Stimulated activated CD4-positive, alpha-beta T cell treated with anti-CD3 and anti-CD28 coated beads, Interleukin-15, amount 100 ng/mL, for 1 hour (primary cell): ENCODE measurements at places on chromosomes 5 and 9.

- DNase-seq, result no peak
Observed at GRCh38 chr9:3868012-3868411, 342.2 kb upstream of the RFX3 start.

- peak; percentile 57 for DNase-seq
Observed at GRCh38 chr9:6757132-6757455, 679 bp upstream of the KDM4C start.

DNA sequence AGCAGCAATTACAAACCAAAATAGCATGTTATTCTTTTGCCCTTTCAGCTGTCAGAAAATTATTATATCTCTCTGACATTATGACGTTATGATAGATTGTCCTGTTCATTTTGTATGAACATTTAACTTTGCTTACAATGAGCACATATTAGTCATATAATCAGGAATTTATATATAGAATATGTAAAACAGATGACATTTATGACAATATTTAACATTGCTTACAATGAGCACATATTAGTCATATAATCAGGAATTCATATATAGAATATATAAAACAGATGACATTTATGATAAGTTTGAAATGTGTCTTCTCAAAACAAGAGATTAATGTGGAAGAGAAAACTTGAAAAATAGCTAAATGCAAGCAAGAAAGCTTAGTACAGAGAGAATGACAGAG lies 1180.2 kb downstream of the CDH12 start:
- no peak for DNase-seq

GRCh38 chr9:38057416-38058195 lies 11.4 kb downstream of the SHB start:
- no peak for DNase-seq

DNA sequence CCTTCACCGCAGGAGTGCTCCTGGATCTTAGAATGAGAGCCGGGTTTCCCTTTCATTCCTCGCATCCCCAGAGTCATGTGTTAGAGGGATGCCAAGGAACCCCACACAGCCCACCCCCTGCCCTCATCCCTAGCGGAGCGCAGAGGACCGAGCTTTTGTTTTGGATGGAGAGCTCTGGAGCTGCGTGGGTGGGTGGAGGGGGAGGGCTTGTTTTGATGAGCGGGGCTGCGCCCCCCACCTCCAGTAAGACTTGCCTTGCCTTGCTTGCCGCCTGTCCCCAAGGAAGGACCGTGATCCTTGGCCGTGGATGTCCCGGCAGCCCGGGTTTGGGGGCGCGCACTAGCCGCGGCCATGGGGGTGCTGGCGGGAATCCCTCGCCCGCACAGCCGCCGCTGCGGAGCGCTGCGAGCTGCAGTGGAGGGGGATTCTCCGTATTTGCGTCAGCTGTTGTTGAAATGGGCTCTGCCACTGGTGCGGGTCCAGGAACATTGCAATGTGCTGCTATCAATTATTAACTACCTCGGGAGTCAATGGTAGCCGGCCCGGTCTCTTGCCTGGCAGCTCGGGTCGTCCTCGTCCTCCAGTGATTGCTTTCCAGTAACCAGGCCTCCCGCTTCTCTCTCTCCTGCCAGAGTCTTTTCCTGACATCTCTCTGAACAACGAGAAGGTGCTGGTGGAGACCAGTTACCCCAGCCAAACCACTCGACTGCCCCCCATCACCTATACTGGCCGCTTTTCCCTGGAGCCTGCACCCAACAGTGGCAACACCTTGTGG lies 1.0 kb downstream of the EGR1 start:
- no peak for DNase-seq

DNA sequence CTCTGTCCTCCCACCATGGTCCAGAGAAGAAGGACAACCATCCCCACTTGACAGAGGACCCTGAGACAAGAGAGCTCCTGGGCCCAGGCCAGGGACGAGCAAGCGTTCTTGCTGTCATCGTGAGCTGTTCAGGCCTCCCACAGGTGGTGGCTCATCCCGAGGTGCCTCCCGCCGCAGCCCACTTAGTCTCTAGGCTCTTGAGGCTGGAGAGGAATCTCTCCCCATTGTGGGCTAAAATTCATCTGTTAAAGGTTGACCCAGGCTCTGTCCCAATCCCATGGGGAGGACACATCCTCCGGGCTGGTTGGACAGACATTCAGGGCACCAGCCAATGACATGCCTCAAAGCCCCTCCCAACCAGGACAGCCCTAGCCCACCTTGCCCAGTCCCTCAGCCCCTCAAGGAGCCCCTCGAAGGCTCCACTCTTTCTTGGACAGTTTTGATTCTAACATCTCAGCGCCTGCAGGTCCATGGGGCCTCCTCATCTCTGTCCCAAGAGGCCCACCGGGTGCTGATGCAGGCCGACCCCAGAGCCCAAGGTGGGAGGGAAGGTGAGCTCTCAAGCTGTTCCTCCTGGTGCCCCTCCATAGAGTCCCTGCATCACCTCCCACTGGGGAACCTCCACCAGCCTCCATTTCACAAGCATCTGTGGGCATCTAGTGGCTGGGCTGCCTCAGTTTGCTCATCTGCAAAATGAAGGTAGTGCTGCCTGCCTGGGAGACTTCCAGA lies 52.9 kb downstream of the BARX1 start:
- DNase-seq, result no peak

DNA sequence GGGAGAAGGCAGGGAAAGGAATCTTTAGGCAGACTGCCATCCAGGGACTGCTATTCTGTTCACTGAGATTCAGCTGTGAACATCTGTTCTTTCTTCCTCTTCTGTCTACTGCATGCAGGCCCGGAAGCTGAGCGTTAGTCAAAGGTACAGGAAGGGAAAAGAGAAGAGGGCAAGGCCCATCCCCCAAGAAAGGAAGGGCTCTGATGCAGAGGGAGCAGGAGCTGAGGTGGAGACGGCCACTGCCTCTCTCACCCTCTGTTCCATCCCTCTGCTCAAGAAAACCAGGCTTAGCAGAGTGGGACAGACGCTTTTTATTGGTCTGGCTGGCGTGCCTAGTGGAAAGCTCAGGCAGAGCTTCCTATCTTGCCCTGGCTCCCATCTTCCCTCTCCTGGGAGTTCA lies 57.6 kb downstream of the PFDN1 start:
- DNase-seq, result no peak

DNA sequence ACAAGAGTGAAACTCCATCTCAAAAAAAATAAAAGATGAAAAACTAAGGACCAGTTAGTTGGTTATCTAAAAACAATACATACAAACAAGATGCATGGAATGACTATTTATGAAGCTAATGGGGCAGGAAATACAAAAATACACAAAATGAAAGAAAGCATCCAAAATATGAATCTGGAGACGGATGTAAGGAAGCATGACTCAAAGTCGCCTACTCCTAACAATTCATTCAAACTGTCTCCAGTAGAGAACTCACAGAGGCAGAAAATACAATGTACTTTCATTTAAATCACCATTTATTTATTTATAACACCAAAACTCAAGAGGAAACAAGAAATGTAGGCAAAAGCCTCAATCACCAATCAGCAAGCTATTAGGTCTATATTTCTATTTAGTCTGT lies 68.4 kb downstream of the SCAI start:
- no peak for DNase-seq

GRCh38 chr5:160657622-160658458 lies 194.2 kb downstream of the ATP10B start:
- no peak for DNase-seq

DNA sequence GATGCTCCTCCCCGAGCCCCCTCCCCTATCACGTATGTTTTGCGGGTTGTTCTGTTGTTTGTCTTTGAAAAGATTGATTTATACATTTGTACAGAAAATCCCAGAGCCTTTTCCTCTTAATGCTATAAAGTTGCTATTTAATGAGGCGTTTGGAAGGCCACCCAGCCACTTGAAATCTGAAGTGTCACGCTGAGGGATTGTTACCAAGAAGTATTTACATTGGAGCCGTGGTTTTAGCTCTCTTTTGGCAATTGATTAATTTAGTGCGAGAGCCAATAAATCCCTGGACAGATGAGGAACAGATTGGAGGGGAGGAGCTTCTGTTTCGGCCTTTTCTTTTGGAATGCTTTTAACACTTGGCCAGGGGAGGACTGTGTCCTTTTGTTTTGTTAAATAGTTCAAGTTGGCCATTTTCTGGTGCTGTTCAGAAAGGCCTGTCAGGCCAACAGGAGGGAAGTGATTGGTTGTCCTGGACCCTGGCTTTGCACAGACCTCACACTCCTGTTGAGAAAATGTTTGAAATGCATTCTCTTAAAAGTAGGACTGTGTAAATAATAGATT lies 250.2 kb downstream of the PDZD2 start:
- no peak for DNase-seq

DNA sequence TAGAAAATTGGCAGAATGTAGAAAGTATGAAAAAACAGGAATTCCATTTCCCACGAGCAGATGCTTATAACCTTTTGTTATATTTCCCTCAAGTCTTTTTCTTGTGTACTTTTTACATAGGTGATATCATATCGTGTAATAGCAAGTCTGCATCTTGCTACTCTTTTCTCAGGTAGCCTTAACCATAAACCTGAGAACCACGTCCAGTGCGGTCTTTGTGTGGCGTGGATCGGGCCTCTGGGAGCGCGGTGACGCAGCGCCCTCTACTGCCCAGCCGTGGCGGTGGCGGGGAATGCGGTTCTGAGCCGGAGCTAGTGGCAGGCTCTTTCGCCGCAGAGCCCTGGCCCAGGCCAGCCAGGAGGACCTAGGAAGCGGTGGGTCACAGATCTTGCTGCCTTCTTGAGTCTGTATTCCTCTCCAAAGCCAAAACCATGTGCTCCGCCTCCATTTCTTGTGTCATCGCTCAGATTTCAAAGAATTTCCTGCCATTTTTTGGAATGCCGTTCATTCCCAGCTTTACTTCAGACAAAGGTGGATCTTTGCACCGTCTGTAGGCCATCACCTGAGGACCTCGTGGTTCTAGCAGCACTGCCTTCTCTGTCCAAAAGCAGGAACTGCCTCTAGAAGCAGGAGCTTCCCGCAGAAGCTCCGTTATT lies 71.9 kb downstream of the MVB12B start:
- DNase-seq, result peak; percentile 65

DNA sequence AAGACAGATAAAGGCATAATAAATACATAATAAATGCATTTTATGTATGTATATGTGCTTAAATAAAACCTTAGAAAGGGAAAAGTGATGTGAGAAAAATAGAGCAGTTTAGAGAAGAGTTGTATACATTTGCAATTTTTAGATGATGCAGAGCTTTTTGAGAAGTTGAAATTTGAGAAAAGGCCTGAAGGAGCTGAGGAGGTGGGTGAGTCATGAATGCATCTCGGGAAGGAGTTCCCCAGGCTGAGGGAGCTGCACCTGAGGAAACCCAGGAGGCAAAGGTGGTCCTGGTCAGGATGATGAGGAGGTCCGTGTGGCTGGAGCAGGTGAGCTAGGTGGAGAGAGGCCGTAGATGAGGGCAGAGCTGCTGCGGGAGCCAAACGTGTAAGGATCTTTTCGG lies 17.4 kb upstream of the CD180 start:
- no peak for DNase-seq

- DNase-seq, result peak; percentile 17
Observed at GRCh38 chr9:7976167-7976755, 176.7 kb upstream of the DMAC1 start.

- no peak for DNase-seq
Observed at GRCh38 chr5:176670449-176670848, 23.2 kb downstream of the TSPAN17 start.

GRCh38 chr5:135100431-135100830 lies 66.4 kb upstream of the PITX1 start:
- no peak for DNase-seq

GRCh38 chr5:64518793-64519192 lies 13.0 kb downstream of the RGS7BP start:
- DNase-seq, result no peak

DNA sequence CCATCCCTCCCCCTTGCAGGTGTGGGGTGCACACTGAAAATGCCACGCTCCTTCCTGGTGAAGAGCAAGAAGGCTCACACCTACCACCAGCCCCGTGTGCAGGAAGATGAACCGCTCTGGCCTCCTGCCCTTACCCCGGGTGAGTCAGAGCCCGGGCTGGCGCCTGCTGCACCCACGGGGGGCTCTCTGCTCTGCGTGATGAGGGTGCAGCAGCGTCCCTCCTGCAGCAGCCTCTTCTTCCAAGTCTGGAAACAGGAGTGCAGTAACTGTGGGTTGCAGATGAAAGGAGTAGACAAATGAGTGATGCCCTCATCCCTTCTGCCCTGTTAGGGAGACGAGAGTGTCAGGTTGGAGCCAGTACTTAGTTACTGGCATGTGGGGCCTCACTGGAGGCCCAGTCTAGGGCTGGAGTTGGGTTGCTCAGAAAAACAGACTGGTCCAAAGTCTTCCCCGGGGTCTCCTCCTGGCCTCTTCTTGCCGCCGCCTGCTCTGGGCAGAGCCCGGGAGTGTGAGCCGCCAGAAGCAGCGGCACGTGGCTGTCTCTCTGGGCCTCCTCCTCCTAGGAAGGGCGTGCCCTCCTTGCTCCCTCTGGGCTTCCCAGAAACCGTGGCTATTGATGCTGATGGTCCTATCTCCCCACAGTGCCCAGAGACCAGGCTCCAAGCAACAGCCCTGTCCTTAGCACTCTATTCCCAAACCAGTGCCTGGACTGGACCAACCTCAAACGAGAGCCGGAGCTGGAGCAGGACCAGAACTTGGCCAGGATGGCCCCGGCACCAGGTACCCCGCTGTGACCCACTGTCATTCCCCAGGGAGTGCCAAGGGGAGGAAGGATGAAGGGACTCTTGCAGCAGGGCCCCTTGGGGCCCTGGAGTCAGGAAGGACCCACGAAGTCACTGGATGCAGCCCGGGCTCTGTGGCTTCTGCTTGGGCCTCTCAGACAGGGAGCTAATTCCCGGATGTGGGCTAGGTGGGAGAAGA lies 8.4 kb downstream of the GFI1B start:
- DNase-seq, result no peak

DNA sequence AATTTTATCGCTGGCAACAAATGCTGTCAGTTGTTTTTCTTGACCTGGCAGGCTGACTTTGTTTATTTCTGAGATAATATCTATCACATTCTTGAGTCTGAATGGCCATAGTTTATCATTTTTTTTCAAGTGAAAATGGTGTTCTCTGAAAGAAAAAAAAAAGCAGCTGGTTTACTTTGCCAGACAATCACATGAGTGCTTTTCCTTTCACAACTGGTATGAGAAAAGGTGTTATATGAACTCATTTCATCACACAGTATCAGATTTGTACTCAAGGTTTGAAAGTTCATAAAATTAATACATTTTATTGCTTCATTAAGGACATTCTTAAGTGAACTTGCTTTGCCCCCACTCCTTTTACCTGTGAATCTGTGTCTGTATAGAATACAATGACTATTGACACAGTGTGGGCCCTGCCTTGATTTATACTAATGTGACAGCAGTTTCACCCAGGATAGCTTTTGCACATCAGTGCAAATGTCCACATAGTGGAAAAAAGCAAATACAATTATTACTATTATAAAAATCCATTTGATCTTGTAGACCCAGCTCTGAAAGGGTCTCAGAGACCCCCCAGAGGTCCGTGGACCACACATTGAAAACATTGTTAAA lies 33.1 kb upstream of the PRLR start:
- no peak for DNase-seq

DNA sequence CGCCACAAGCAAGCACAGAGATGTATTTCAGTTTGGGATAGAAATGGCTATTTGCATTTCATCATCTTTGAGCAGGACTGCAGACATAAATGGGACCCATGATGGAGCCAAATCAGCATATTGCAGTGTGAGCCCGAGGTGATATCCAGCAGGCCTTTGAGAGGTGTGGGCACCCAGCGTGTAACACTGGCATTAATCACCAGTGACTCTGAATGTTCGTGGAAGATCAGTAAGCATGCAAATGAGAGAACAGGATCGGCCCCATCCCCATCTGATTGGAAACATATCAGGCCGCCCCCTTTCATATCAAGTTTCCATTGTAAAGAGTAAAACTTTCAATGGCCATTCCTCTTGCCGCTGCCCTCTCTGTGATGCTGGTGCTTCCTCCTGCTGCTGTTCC lies 84.0 kb downstream of the GTF3C4 start:
- no peak for DNase-seq
